ENCODE measurements at places on chromosomes 1 and 21.

DNA sequence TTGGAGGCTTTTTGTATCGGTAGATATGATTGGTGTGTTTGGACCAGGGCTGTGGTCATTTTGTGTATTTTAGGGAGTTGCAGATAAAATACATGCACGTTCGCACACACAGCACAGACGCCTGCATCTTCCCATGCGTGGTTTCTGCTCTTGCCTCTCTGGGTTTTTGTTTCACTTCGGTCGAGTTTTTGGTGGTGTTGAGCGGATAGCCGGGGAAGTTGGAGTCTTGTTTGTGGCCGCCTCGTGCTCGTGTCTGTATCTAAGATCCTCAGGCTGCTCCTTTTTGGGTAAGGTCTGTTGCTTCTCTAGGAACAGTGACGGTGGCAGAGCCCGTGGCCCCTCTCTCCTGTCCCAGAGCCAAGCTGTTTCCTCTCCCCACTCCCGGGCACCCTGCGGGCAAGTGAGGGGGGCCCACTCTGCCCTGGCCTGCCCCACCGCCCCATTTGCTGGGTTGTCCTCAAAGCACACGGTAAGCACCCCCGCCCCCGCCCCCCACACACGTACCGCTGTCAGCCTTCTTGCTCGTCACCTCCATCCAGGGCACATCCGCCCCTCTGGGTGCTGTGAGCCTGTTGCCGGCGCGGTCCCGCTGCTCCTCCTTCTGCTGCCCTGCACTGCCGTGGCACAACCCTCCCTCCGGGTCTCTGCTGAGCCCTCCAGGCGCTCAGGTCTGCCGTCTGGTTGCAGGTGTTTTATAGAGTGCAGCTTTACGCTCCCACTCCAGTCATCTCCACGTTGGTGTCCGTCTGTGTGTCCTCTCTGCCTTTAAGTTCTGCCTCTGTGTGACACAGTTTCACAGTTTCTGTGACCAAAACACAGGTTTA lies 51.9 kb downstream of the AGPAT3 start:
- DNase-seq: no peak

DNA sequence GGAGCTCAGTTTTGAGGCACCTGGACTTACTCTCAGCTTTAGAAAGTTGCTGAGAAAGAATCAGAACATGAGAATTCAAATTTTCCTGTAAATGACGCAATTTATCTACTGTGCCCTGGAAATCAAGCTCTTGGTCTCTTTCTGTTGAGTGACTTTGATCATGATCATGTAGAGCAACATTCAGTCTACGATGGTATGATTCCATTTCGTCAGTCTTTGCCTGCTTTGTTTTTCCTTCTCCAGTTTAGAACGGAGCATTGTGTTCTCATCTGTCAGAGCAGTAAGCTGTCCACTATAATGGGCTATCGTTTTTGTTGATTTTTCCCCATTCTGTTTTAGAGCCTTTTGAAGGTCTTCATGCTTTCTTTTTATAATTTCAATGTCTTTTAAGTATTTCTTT lies 20.7 kb downstream of the SFT2D2 start:
- DNase-seq: no peak

DNA sequence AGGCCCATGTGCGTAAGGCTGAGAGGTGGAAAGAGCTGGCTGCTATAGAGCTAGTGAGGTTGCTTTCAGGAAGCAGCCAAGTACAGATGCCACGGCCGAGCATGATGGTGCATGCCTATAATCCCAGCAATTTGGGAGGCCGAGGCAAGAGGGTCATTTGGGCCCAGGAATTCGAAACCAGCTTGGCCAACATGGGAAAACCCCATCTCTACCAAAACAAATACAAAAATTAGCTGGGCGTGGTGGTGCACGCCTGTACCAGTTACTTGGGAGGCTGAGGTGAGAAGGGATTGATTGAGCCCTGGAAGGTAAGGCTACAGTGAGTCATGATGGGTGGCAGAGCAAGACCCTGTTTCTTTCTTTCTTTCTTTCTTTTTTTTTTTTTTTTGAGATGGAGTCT lies 2.7 kb downstream of the CCDC24 start:
- no peak for DNase-seq

DNA sequence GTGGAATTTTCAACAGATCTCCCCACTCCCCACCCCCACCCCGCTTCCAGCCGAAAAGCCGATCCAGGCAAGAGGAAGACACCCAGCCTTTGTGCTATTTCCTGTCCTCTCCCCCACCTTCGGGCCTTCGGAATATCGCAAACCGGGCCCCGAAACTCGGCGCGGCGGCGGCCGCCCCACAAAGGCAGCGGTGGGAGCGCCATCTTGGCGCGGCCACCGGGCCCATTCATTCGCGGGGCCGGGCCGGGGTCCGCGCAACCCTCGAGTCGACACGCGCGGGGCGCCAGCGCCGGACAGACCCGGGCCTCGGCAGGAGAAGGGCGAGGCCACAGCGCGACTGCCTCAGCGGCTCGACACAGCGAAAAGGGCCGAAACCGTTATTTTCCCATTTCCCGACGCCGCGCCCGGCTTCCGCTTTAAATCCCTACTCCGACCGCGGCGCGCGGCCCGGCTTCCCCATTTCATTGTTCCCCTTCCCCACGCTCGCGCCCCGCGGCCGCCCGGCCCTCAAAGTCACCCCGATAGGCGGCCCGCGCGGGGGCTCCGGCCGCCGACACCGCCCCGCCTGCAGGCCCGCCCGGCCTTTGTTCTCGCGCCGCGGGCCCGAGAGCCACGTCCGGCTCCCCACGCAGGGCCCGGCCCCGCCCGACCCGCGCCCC lies 911 bp downstream of the GNB1 start:
- DNase-seq: no peak

GRCh38 chr21:44637018-44637850 lies at the start of gene KRTAP10-10:
KRTAP10-10 (plus strand) TSS chr21:44637356; CDS start chr21:44637418, 62 bp downstream.
- DNase-seq: no peak

GRCh38 chr1:164907666-164908065 lies 348.7 kb downstream of the PBX1 start:
- no peak for DNase-seq

DNA sequence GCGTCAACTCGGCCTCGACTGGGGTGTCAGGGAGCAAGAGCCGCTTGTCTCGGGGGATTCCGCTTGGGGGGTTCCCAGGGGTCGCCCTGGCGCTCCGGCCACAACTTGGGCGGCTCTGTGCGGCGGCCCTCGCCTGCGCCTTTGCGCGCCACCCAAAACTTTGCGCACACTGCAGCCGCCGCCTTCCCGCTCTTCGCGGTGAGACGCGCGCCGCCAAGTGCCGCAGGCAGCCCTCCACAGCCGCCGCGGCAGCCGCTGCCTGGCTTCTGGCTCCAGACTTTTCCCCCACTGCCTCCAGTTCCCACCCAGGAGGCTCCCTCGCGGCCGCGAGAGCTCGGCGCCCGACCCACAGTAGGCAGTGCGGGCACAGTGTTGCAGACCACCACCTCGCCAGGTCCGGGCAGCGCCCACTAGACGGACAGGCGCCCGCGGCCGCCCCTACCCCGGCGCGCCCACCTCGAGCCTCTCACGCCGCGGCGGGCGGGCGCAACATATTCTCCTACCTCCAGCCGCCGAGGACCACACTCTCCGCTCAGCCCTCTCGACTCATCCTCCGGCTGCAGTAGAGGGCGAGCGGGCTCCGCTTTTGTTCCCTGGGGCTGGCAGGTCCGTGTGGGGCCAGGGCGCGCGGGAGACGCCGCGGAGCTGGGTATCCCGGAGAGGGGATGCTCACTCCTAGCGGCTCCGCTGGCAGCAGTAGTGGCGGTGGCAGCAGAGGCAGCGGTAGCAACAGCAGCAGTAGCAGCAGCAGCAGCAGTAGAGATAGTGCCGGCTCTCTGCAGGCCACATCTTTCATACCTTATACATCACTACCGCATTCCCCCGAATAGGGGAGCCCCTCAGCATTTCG lies 296.6 kb downstream of the OMA1 start:
- no peak for DNase-seq

DNA sequence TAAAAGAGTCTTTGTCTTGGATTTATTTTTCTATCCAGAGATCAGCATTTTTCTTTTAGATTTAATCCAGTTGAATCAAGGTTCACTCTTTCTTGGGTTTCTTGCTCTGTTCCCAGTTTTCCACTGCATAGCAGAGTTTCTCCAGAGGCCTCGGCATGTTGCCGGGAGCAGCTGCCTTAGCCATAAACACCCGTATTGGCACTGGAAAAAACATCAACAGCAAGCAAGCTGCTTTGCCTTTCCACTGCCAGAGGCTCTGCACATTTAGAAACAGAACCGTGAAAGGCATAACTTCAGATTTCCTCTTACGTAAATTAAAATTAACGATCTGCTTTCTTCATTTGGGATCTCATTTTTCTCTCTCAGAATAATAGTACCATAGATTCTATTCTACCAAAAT lies 181.8 kb upstream of the L1TD1 start:
- DNase-seq: no peak

- no peak for DNase-seq
Observed at GRCh38 chr1:202288177-202288576, 53.6 kb downstream of the UBE2T start.

GRCh38 chr1:187622545-187622944 lies 793.8 kb downstream of the PLA2G4A start:
- no peak for DNase-seq

DNA sequence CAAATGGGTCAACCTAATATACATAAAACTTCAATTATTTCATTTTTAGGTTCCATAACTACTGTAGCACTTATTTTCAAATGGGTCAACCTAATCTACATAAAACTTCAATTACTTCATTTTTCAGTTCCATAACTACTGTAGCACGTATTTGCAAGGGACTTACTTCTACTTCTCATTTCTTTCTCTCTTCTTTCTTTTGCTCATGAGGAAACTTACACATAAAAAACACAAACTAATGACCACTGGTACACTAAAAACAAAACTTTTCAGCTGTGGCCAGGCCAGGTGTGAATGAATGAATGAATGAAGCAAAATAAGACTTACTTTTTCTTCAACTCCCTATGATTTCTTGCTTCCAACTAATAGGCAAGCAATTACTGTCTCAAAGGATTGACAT lies 11.7 kb downstream of the SYDE2 start:
- DNase-seq: no peak

DNA sequence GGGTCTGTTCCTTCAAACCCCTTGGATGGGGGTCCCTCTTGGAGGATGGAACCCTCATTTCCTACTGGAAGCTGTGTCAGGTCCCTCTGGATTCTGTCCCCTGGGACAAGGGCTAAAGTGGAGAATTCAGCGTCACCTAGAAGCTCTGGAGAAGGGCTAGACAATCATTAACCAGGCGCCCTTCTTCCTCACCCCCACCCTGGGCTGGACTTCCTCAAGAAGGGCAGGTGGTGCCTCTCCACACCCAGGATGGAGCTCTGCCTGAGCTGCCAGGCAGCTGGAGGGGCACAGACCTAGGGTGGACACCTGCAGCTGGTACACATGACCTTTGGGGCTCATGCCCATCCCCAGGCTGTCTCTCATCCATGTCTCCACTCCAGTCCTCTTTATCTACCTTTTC lies 3.6 kb downstream of the CELF3 start:
- no peak for DNase-seq

DNA sequence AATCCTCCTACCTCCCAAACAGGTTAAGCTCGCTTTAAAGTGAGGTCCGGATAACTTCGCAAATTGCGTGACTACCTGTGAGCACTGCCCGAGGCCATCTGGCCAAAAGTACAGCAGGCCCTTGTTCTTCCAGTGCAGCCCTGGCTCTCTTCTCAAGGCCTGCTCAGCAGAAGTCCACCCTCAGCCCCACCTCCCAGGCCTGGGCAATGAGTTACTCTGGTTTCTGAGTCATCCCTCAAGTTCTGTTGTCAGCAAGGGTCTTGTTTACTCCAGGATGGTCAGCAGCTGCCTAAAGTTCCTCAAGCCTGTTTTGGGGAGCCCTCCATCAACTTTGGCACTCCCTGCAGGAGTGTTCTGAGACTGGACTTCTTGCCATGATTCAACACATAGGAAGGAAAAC lies 101.7 kb downstream of the BCAR3 start:
- DNase-seq: no peak

- peak; percentile 48 for DNase-seq
Observed at GRCh38 chr21:43333298-43334062, 93.5 kb downstream of the SIK1 start.

DNA sequence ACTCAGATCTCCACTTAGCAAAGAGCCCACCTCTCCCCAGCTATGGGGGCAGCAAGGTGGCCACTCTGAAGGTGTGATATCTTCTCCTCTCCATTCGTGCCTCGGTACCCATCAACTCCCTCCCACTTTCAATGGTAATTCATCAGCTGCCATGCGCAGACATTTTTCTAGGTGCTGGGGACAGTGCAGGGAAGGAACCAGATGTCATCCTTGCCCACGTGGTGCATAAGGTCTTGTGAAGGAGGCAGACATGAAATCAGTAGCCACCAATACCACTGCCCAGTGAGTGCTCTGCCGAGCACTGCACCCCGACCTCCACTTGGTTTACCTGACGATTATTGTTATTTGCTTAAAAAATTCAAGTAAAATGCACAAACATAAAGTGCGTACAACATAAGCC lies 76.3 kb upstream of the CSF3R start:
- DNase-seq: no peak

- no peak for DNase-seq
Observed at GRCh38 chr1:61090546-61091202, 8.3 kb downstream of the NFIA start.

DNA sequence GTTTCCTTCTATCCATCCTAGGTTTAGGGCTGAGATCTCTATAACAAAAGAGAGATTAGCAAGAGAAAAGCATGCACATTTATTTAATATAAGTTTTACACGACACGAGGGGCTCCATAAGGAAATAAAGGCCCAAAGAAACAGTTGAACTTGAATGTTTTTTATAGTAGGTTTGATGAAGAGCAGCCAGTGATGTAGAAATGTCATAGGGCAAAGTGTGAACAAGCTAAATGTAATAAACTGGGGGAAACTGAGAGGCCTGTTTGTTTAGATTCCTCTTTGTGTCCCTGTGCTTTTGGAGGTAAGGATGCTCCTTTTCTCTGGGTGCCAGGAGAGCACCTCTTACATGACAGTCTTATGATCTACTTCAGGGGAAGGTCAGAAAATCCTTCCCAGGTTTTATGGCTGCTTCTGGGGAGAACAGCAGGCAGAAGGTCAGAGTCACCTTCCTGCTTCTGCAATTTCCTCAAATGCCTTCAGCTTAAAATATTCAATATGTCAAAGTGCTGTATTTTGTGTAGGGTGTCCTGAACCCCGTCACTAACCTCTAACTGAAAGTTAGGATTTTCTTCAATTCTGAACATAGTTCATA lies 9.5 kb upstream of the HORMAD1 start:
- DNase-seq: no peak

DNA sequence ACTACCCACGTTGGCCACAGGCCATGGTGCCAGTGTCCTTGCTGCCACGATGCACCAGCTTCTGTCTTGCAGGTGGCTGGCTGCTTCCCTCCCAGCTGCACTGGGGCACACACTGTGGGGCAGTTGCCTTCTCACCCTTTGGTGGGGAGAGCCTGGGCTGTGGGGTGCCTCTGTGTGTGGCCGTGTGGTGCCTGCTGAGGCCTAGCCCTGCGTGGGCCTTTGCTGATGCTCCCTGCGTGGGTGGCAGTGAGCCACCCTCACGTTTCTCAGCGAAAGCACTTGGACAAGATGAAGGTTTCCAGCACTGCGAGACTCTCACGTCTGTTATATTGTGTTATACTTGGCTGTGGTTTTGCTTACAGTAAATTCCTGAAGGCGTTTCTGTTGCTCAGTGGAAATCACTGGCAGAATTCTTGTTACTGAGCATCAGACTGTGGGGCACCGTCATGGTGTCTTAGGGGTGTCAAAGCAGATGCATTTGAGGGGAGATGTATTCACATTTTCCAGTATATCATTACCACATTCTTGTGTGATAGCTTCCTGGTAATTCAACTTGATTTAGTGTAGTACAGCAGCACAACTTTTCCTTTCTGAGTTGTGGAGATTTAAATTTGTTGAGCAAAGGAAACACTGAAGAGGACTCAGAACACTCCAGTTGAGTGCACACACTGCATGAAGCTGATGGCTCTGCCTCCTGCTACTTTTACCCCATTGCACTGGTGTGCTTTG lies 124.7 kb downstream of the PCBP3 start:
- no peak for DNase-seq
